ENCODE measurements at places on chromosomes 12 and 14.

- peak; percentile 51 for DNase-seq
Observed at GRCh38 chr12:6958609-6959057, 7.5 kb downstream of the PTPN6 start.

GRCh38 chr12:12239127-12239526 is 27.7 kb downstream of the LRP6 start:
- no peak for DNase-seq

GRCh38 chr12:10178821-10179220 is at the start of gene TMEM52B:
TSS of gene TMEM52B (plus strand) at chr12:10179032. CDS start at chr12:10179575, 543 bp downstream.
- no peak for DNase-seq

GRCh38 chr14:23414254-23414653 is 6.2 kb upstream of the MYH6 start:
- DNase-seq: no peak

- no peak for DNase-seq
Observed at GRCh38 chr12:30796313-30796780, 41.6 kb upstream of the CAPRIN2 start.

DNA sequence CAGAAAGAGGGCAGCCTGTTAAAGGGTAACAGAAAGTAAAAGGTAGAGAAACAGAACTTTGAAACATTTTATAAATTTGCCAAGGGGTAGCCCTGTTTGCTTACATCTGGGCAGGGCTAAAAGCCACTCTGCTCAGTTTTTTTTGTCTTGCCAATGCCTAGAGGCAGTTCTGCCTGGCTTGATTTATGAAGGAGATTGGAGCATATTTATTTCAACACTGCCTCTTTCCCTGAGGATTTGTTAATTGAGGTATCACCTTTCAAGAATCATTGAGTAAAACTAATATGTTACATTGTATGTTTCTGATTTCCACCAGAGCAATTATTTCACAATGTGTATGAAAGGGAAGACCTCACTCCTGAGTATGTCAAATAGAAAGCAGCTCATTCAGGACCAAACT is 160.8 kb downstream of the GXYLT1 start:
- DNase-seq: no peak

GRCh38 chr14:73728717-73729330 is 14.6 kb upstream of the PNMA1 start:
- DNase-seq: peak; percentile 98

- DNase-seq: no peak
Observed at GRCh38 chr12:108052260-108052659, 76.8 kb upstream of the WSCD2 start.

GRCh38 chr14:35046751-35047536 is 872 bp downstream of the FAM177A1 start:
- no peak for DNase-seq

DNA sequence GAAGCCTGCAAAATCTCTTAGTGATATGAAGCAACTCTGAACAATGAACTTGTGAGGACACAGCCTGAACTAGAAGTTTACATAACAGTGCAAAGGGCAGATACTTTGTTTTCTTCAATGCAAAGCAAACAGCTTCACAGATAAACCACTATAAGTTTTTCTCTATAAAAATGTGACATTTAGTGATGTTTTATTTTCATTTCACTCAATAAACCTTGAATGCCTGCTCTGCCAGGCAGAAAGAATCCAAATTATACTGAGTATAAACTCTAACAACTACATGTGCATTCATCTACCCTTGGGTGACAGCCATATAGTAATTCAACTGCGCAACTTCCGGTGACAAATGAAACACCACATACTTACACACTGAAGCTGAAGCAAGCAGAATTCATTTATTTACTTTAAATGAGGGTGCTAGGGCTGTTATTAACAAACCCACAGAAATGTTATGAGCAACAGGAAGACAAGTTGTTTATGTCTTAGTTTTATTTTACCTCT is 10.3 kb downstream of the DCP1B start:
- DNase-seq: no peak

- DNase-seq: no peak
Observed at GRCh38 chr14:94045563-94046345, 19.6 kb downstream of the OTUB2 start.

DNA sequence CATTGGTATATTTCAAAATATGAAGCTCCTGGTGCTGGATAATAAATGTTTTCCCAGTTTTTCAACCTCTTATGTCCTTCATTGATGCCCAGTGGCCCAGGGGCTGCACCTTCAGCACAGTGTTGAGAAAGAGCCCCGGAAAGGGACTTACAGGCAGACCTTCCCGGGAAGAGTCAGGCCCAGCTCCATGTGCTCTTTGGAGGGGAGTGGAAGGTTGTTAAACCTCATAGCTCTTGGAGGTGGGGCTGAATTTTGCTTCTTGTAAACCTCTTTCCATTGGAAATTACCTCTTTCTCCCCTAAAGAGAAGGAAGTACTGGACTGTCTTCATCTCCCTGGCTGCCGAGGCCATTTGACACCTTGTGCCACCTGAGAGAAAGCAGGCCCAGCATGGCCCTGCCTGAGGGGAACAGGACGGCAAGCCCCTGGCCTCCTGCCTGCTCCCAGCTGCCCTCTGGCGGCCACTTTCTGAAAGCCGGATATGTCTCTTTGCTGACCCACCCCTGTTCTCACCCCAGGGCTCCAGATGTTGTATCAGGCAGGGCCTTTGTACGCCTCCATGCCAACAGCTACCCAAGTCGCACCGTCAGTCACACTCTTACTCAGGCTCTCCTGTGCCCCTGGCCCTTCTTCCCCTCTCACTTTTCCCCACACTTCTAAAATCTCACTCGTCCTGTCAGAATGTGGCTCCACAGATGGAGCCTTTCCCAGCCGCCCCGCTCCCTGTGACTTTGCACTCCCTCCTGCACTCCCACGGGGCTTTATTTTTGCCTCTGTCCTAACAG is 43.0 kb downstream of the EVL start:
- DNase-seq: peak; percentile 74

DNA sequence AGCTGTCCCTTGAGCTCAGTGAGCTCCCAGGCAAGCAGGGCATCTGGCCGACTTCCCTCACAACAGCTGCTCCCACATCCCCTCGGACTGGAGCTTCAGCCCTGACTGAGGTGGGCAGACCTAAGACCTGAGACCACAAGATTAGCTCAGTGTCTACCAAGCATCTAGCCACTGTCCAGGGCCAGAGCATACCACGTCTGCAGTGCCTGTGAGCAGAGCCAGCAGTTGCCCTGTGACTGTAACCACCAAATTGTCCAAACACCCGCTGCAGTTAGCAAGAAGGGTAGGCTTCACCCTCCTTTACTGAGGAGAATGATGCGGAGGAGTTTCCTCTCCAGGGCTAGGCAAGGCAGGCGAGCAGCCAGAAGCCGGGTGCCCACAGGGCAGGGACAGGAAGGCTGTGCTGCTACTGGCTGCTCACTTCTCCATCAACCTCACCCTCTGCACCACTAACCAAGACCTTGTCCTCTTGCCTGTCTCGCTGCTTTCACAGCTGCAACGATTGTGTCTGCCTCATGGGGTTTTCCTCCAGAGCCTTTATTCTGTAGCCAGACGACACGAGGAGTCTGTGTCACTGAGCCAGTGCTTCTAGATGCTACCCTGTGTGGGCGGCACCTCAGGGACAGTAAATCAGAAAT is 53.9 kb downstream of the ANAPC7 start:
- peak; percentile 92 for DNase-seq

GRCh38 chr14:69101331-69101826 is 51.5 kb downstream of the DCAF5 start:
- peak; percentile 82 for DNase-seq

DNA sequence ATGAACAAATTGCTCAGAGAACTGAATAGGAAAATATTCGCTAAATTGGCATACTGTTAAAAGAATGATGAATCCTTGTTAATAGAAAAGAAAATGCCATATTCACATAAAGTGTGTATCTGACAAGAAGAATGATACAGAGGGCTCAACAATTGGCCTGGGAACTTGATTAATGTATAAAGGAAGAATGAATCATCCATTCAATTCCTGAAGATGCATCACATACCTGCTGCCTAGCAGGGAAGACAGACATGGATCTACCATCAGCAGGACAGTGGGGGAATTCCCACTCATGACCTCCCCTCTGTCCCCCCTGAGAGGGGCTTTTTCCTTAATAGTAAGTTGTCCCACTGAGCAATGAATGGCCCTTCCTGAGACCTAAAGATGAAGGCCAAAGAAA is 13.5 kb downstream of the PTPN21 start:
- no peak for DNase-seq

DNA sequence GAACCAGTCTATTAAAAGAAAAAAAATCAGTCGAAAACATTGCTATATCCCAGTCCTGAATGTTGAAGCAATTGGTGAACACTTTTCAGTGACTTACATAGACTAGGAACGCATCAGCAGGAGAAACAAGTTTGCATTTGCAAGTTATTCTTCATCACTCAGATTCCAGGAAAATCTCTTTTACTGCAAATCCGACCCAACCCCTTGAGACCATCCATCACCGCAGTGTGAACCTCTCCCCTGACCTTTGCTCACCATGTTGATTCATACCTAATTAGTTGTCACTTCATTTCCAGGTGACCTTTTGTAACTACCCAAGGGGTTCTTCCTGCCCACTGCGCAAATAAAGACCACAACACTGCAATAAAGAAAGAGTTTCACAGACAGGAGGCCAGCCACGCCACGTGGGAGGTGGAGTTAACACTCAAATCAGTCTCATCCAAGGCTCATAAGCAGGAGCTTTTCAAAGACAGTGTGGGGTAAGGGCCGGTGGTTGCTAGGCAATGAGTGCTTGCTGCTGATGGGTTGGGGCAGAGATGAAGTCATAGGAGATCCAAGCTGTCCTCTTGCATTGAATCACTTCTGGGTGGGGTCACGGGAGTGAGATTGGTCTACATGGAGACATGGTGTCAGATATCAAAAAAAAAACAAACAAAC is 241.3 kb upstream of the TMEM132C start:
- no peak for DNase-seq

DNA sequence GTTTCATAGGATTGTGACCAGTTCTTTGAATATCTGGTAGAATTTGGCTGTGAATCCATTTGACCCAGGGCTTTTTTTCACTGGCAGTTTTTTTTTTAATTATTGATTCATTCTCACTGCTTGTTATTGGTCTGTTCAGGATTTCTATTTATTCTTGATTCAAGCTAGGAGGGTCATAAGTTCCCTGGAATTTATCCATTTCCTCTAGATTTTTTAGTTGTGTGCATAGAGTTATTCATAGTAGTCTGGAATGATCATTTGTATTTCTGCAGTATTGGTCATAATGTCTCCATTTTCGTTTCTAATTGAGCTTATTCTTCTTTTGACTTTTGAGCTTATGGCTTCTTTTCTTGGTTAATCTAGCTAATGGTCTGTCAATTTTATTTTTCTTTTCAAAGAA is 291.6 kb downstream of the AKAP6 start:
- no peak for DNase-seq

DNA sequence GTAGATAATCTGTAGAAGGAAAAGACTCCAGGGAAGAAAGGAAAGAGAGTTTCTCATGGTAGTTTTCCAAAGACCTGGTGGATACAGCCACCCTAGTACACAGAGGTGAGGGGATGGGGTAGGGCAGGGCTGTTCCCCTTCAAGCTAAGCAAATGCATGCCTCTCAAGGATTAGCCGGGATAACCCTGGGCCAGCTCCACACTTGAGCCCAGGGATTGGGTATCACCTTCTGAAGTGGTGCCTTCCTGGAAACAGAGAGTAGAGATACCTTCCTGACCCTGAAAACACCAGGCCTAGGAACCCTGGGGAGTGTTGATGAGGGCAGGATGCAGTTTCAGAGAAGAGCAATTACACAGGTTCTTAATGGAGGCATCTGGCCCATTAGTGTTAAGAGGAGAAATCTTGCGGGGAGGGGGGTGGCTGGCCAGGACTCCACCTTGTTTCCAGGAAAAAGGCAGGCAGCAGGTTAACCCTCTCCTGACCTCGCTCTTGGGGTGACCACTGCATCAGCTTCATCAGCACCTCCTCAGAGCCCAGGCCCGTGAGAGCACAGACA is 106.9 kb upstream of the TMEM233 start:
- no peak for DNase-seq

DNA sequence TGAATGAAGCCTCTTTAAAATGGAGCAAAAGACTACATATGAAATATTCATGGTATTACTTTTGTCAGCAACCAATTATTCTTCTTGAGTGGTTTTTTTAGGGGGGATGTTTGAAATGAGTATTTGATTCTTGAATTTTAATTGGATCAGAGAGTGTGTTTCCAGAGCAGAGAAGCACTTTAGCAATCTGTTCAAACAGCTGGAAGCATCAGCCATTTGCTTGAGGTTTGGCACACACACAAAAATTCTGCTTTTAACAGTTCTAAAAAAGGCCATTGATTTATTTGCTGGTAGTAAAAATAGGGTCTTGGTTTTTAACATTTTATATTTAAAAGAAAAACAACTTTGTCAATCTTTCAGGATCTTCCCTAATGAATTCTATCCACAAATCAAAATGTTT is 292.7 kb downstream of the LRFN5 start:
- DNase-seq: no peak

DNA sequence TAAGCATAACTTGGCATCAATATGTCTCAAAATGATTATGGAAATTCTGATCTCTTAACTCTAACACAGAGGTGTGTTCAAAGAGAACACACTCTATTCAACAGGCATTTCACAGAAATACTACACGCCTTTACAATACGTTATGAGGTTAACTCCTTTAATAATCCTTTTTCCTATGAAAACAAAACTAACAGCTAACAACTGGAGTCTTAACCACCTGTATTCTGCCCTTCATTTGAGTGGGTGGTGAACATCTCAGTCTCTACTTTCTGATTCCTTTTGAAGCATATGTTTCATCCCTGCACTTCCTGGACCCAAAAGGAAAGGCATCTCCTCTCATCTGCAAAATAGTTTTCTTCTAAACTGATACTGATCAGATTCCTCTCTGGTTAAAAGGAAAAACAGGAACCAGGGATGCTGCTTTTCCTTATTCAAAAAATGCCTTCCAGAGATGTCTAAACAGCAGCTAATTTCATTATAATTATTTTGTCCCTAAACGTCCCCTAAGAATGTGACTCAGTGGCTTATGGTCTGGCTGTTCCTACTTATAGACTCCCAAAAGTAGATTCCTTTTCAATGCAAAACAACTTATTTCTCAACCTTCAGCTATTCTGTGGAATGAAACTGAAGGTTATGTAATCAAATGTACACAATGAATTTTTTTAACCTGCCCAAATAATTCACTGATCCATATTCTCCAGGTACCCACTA is 24.1 kb downstream of the ITPR2 start:
- DNase-seq: no peak

- DNase-seq: no peak
Observed at GRCh38 chr12:88241862-88242570, 99.9 kb downstream of the TMTC3 start.

- no peak for DNase-seq
Observed at GRCh38 chr12:89469361-89469760, 55.2 kb downstream of the GALNT4 start.

- no peak for DNase-seq
Observed at GRCh38 chr12:63929426-63929825, 84.9 kb downstream of the SRGAP1 start.

DNA sequence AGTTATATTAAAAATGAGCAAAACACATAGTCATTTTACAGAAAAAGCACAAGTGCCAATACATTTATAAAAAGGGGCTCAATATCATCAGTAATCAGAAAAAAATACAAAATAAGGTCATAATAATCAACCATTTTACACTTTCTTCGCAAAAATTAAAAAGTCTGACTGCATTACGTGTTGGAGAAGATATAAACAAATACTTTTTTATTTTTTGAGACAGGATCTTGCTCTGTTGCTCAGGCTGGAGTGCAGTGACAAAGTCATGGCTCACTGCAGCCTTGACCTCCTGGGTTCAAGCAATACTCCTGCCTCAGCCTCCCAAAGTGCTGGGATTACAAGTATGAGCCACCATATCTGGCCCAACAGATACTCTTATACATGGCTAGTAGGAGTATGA is 181.5 kb upstream of the DIO3 start:
- no peak for DNase-seq
